ENCODE measurements at places on chromosomes 3 and 15.
A peak's percentile ranks its signal among the peaks of the same experiment; 100 is the strongest.

DNA sequence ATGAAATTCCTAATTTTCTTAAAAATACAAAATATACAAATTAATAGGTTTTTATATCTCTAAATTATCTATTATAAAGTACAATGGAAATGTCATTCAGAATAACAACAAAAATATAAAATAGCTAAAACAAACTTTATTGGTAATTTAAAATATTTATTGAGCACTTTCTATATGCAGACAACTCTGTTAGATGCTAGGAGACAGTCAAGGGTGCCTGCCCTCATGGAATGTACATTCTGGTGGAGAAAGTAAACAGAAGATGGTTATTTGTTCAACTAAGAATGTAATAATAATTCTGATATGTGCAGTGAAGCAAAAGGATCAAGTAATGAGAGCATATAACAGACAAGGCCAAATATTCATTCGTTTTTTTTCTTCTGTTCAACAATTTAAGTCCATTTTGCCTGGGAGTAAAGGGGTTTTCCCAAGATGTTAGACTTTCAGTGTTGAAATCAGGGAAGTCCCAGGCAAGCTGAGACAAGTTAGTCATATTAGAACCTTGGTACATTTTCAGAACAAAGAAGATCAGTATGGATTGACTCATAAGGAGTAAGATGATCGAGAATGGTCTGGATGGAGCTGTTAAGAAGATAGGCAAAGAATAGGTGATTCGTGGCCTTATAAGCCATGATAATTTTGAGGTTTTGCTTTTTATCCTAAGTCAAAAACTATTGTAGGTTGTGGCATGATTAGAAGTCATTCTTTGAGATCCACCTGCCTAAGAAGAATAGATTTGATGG lies 150.2 kb upstream of the MLF1 start:
- DNase-seq = peak; percentile 62

GRCh38 chr15:92273286-92273685 lies 120.4 kb upstream of the ST8SIA2 start:
- DNase-seq = no peak

- no peak for DNase-seq
These were observed 22.1 kb downstream of the TMED3 start for GRCh38 chr15:79332824-79333510.

- no peak for DNase-seq
These were observed 47.6 kb downstream of the EFHB start for GRCh38 chr3:19886404-19886803.

- no peak for DNase-seq
These were observed 356.2 kb downstream of the OCA2 start for GRCh38 chr15:27742751-27743477.

DNA sequence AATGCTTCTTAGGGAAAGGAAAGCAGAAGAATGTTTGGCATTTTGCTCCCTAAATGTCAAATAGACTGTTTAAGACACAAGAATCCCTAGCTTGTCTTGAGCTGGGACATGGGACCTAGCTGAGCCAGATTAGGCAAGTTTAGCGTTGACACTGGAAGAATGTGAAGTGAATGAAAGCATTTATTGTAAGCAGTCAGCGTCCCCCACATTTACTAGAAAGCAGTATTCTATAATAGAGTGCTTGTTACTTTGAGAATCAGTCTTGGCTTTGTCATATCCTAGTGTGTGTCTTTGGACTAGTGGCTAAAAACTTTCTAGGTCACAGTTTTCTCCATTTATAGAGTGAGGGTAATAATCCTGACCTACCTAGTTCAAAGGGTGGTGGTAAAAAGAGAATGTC lies 161.6 kb downstream of the ADAMTSL3 start:
- no peak for DNase-seq

- DNase-seq = peak; percentile 9
These were observed 70.9 kb downstream of the IGF1R start for GRCh38 chr15:98719137-98719740.

- DNase-seq = no peak
These were observed 249.5 kb upstream of the AZI2 start for GRCh38 chr3:28598165-28598564.

- no peak for DNase-seq
These were observed 10.8 kb downstream of the PLA1A start for GRCh38 chr3:119608405-119609000.

DNA sequence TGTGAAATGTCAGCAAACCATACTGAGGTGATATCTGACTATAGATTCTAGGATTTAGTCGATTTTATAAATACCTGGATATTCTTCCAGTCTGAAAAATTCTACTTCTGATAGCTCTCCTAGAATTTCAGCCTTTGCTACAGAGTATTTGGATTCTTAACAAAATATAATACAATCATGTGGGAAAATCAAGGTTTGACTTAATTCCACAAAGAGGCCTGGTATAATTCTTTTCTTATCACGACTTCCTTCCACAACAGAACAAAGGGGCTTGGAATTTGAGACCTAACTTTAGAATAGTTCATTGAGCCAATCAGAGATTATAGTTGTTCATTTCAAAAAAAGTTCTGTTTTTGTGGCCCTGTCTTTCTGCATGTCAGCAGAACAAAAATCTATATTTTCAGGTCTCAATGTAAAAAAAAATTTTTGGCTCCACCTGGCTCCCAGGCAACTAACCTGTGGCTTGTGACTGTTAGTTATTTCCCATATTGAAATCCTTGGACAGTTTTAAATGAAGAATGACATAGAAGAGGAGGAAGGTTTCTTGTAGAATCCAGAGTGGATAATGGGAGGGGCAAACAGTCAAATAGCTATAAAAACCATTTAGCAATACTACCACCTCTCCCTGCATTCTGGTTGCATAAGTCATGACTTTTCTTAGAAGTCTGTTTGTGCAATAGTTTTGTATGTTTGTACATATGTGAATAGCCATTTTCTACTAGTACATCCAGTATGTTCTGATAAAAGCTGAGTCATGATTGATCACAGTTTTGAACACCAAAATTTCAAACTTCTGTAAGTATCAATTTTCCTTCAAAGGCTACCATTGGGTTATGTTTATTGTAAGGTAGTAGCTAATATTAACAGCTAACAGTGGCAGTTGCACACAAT lies 4.0 kb downstream of the TM4SF1 start:
- no peak for DNase-seq

DNA sequence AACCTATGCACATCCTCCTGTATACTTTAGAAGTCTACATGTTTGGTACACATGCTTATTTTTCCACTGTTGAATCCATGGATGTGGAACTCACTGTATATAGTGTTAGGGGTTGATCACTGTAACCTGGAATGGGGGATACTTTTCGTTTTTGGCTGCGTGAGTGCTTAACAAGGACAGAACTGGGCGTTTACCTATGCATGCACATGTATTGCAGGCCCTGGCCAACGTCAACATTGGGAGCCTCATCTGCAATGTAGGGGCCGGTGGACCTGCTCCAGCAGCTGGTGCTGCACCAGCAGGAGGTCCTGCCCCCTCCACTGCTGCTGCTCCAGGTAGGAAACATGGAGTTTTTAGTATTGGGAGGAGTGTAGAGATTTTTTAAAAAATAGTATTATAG lies 2.3 kb downstream of the RPLP1 start:
- DNase-seq = no peak
